NCI-H446 (cell line): ENCODE measurements at places on chromosomes 5 and 9.

DNA sequence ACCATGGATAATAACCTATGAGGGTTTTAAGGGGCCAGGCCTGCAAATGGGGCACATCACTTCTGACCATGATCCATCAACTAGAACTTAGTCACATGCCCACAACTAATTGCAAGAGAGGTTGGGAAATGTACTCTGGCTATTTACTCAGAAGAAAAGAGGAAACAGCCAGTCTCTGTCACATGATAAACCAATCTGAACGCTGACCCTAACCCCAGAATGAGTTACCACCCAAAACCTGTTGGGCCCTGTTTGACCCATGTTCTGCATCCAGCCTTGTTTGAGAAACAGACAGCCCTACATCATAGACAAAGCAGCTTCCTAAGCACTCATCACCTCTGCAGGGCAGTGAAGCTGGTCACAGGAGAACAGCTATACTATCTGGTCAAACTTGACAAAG lies 5.8 kb downstream of the MACROH2A1 start:
- DNase-seq, result no peak

- DNase-seq, result no peak
These were observed 117.4 kb upstream of the RORB start for GRCh38 chr9:74379718-74380117.

DNA sequence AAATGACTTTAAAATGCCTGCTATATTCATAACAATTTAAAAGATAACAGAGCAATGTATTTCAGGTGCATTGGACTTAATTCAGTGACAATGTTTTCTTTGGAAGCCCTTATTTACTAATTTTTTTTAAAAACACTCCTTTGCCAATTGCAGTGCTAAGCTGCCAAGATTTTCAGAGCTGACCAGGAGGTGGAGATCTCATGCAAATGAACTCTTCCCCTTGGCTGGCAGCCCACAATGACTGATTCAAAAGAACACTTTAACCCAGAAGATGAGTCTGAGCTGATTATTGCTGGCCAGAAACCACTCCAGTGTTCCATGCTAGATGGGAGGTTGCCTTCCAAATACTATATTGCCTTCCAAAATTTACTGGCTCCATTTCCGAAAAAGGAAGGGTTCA lies 128.3 kb upstream of the CCNH start:
- DNase-seq, result peak; percentile 96

- DNase-seq, result no peak
These were observed 36.8 kb upstream of the NIPBL start for GRCh38 chr5:36839489-36840476.

GRCh38 chr9:21002040-21002439 lies 29.4 kb downstream of the HACD4 start:
- no peak for DNase-seq

DNA sequence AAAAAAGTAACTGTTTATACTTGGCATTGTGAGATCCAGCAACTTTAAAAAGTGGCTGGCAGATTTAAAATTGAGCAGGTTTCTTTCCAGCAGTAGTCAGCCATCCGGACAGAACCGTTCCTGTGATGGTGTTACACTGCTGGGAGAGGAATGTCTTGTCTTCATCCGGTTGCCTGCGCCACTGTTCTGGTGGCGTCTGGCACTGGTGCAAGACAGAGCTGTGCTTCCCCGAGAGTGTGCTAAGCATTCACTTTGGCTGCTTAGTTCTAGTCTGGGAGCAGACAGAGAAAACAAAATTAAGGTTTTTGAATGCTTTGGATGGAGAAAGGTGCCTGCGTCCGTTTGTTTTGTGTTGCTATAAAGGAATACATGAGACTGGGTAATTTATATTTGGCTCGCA lies 35.5 kb upstream of the CREBRF start:
- DNase-seq, result no peak

- no peak for DNase-seq
These were observed 206.1 kb downstream of the CHSY3 start for GRCh38 chr5:130110328-130110727.

DNA sequence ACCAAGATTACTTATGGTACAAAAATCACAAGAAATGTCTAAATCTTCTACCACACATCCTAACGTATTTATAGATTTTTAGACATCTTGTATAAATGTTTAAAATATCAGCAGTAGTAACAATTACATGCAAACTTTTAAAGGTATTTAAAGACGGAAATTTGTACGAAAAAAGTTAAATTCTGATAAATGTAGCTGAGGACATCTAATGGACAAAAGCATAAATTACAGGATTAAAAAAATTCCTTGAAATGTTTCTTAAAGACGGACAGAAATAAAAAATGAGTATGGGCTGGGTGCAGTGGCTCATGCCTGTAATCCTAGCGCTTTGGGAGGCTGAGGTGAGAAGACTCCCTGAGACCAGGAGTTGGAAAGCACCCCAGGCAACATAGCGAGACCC lies 15.8 kb downstream of the ERCC8 start:
- no peak for DNase-seq

DNA sequence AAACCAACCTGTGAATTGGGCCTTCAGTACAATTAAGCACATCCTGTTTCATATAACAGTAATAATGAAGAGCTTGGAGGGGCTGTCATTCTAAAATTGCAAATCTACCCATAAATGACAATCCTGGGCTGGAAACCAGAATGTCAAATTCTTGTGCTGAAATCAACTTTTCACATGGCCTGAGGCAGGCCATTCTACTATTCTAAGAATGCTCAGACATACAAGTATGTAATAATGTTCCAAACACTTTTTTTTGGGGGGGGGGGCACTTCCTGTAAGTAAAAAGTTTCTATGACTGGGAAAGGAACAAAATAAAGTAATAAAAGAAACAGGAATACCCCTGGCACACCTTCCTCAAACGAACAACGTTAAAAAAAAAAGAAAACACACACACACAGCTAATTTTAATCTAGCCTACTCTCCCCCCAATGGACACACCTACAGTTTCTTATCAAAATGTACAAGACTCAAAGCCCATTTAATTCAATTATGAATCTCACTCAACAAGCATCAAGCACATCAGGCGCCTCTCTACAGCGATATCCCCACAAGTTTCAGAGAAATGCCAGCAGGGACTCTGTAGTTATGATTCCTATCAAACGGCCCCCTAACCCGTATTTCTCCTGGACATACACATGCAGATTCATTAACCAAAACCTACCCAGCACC lies 1.4 kb downstream of the ETF1 start:
- no peak for DNase-seq

DNA sequence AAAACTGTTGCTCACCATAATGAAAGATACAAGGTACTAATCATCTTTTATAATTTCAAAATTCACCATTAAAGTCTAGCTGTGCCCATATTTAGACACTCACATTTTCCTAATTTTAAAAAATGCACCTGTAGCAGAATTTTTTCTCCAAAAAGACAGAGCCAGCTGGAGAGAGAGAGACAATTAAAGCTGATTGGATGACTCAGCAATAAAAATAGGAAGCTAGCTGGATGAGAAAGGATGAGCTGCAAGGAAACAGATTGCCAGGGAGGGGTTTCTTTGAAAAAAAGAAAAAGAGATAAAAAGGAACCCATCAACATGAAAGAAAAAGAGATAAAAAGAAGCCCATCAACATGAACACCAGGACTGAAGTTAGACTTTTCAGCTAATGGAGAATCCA lies 73.8 kb downstream of the HCN1 start:
- DNase-seq, result no peak

- DNase-seq, result no peak
These were observed 518 bp downstream of the LOX start for GRCh38 chr5:122077366-122078115.

DNA sequence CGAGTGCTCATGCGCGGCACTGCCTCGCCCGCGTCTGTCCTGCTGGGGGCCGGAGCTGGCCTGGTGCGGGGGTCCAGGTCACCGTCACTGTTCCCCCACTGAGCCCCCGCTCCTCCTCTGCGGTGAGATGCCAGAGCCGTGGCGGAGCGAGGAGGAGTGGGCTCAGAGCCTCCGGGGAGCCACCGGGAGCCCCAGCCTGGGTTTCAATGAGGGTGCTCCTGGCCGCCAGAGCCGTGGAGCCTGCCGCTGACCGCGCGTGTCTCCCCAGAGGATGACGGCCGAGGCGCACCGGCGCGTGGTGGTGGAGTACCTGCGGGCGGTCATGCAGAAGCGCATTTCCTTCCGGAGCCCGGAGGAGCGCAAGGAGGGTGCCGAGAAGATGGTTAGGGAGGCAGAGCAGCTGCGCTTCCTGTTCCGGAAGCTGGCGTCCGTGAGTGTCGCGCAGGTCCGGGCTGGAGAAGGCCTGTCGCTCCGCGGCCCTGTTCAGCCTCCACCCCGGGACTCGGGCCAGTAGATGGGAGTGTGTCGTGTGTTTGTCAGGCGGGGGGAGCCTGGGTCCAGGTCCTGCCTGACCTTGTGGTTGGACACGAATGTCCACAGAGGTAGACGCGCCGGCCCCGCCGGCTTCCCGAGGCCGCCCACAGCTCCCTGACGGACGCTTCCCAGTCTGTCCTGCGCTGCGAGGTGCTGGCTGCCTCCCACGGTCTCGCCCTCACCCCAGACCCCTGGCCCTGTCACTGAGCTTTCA lies 22.0 kb downstream of the EXOC3 start:
- DNase-seq, result no peak

- DNase-seq, result peak; percentile 26
These were observed 48.7 kb downstream of the RXRA start for GRCh38 chr9:134375011-134375390.

- DNase-seq, result no peak
These were observed 71.8 kb upstream of the NFIL3 start for GRCh38 chr9:91495450-91495849.

DNA sequence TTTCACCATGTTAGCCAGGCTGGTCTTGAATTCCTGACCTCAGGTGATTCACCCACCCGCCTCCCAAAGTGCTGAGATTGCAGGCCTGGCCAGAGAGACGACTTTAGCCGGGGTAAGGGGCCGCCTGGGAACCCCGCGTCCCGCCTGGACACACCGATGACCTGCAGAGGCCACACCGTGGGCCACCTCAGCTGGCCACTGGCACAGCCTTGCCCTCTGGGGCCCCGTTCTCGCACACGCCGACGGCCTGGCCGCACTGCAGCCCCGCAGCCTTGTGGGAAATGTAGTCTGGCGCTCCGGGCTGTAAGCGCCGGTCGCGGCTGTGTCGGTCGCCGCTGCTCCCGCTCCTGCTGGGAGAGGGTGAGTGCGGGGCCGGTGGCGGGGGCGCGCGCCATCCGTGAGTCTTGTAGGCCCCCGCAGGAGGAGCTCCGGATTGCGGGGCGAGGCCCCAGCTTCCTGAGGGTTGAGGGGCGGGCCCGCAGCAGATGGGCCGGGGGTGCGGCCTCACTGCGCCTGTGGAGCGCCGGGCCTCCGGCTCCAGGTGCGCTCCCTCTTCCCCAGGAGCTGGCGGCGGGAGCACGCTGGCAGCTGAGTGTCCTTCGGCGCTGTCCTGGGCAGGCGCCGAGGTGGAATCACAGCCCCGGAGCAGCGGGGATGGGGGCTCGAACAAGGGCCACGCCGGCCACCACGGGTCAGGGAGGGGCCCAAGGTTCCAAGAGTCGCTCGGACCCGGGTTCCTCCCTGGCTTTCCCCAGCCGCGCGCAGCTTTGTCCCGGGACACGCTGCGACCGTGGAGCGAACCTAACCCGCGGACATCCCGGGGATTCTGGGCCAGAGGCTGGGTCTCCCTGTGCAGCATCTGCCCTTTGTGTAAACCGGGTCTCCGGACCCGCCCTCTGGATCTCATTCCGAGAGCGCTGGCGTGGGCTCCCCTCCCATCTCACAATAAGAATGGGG lies at the start of gene ZFP2:
TSS of gene ZFP2 (plus strand) at position 299 of the 957 bp plus-strand sequence. CDS start 35,401 bp downstream, outside the sequence.
- no peak for DNase-seq

DNA sequence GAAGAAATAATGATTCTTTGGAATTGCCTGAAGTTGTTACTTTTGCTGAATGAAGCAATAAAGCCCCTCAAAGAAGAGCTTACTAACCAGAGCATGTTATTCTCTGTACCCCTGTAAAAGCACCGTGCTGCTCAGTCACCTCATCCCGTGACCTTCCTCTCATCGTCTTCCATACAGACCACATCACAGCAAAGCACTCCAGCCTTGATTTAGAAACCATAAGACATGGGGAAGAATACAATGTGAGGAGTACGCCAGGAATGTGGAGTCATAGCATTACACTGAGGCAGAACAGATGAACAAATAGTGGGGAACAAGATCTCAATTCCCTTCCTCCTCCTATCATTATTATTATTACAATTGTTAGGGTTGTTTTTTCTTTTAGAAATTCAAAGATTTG lies 49.1 kb downstream of the ERAP1 start:
- no peak for DNase-seq

DNA sequence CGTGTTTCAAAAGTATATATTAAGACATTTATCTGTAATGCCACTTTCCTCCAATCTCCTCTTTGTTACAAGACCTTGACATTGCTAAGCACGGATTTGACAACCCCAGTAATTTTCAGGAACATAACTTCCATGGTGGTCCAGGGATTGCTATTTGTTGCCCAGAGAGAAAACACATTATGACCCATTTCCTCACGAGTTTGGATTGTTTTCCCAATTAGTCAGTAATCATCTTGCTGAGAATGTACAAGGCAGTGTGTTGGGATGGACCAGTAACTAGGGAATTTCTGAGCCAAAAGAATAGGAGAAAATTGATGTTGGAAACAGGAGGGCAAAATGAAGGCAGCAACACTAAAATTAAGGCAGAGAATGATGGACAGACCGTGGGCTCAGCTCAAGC lies 574.1 kb downstream of the EBF1 start:
- no peak for DNase-seq

DNA sequence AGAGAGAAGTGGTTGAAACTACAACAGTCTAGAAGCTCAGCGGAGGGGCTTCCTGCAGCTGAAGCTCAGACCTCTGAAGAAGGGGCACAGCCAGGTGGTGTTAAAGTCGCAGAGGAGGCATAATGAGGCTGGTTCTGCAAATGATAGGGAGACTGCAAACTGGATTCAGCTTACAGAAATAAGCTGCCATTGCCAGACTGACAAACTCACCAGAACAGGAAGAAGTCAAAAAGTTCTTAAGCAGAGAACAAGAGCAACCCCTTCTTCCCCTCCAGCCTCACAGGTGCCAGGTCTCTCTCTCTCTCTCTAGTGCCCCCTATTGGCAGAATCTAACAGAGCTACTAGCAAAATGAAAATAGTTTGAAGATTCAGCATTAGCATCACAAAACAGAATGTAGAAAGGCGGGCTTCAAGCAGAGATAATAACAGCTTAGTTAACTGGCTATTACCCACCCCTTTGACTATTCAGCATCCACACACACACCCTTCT lies 76.7 kb downstream of the GRAMD2B start:
- no peak for DNase-seq

- no peak for DNase-seq
These were observed 20.0 kb downstream of the ACTL7B start for GRCh38 chr9:108835831-108836230.

DNA sequence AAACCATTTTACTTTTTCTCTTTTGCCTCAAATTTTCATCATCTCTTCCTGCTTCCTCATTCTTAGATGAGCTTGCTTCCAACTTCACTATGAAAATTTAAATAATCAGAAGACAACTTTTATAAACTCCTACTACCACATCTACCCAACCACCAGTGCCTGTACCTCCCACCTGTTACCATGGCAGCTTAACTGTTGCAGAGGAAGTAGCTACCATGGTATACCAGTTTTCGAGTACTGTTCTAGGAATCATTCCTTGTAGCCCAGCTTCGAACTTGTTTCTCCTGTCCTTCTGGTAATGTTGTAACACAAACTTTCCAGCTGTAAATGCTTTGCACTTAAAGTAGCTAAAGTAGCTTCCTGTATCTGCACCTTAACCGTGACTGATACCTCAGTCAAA lies 266.8 kb upstream of the NREP start:
- DNase-seq, result no peak

- no peak for DNase-seq
These were observed 426 bp downstream of the C7 start for GRCh38 chr5:40909723-40910122.

GRCh38 chr9:115250621-115251032 lies 132.7 kb upstream of the TNC start:
- no peak for DNase-seq

GRCh38 chr9:23779220-23779619 lies 46.8 kb downstream of the ELAVL2 start:
- DNase-seq, result no peak
